ENCODE measurements at places on chromosomes 6 and 20.

DNA sequence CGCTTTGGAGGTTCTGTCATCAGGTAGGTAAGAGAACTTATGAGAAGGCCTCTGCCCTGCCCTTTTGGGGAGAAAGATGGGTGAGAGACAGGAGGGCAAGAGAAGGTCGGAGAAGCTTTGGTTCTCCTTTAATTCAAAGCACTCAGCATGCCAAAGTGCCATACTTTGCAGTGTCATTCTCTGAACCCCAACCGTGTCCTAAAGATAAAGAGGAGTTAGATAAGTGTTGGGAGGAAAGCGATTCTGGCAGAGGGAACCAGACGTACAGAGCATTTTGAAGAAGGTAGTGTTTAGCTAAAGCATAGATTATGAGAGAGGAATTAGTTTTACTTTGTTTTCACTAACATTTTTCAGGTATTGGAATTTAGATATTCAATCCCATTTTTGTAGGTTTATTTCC, 40.3 kb downstream of the NKAIN2 start:
- H3K27ac ChIP-seq: no peak overlapping the region
- H3K4me3 ChIP-seq: no peak overlapping the region
- no peak for DNase-seq
- no peaks in the 10 kb centered on the region for H3K27me3 ChIP-seq
- H3K4me1 ChIP-seq: no peaks in the 10 kb centered on the region

DNA sequence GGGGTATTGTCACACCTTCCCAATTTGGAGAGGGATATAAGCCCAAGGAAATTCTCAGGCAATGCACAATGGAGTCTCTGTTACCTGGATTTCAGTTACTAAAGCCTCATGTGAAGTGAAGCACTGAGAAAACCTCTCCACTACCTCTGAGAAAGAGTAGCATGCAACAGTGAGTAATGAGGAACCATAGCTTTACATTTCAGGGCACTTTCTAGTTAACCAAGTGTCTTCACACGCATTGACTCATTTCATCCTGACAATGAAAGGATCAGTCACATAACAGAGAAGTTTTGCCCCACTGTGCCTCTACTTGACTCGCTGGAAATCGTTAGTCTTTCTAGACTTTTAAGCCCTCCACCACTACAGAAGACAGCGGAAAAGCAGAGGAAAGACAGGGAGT, 86.2 kb upstream of the ARID1B start:
- DNase-seq: no peak
- H3K27me3 ChIP-seq: peaks cover 8% of the 10 kb centered on the region
- H3K4me3 ChIP-seq: no peak overlapping the region

GRCh38 chr6:158047127-158047518, 65.5 kb downstream of the SYNJ2 start:
- H3K36me3 ChIP-seq: peaks cover 6% of the 10 kb centered on the region
- peaks cover 12% of the 10 kb centered on the region for H3K4me1 ChIP-seq

- peak overlapping the region; percentile 7 for H3K4me3 ChIP-seq
- H3K36me3 ChIP-seq: peaks cover 63% of the 10 kb centered on the region
- H3K4me1 ChIP-seq: peaks cover 37% of the 10 kb centered on the region
These were observed 38.5 kb downstream of the PANK2 start for GRCh38 chr20:3927486-3928291.

Measured in effector memory CD8-positive, alpha-beta T cell (primary cell).